ENCODE measurements at places on chromosomes 2 and 18.

- DNase-seq = no peak
Measured at GRCh38 chr2:190088917-190089316, 26.4 kb upstream of the MSTN start.

GRCh38 chr18:49178736-49179135 lies 228.0 kb upstream of the SMAD7 start:
- no peak for DNase-seq

DNA sequence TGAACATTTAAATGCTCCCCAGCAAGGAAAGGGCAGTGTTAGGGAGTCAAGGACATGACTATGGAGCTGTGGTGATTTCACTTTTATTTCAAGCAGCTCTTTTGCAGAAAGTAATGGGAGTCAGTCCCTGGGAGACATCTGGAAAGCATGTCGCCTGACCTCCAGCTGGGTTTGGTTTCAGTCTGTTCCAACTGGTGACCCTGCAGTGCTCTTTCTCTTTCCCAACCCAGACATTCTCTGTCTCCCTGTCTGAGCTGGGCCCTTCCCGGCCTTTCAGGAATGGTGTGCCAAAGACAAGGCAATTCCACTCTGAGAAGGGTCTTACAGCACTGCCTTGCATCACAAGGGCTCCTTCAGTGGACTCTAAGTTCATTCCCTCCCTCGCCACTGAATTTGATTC lies 323.2 kb downstream of the OSR1 start:
- DNase-seq = no peak

DNA sequence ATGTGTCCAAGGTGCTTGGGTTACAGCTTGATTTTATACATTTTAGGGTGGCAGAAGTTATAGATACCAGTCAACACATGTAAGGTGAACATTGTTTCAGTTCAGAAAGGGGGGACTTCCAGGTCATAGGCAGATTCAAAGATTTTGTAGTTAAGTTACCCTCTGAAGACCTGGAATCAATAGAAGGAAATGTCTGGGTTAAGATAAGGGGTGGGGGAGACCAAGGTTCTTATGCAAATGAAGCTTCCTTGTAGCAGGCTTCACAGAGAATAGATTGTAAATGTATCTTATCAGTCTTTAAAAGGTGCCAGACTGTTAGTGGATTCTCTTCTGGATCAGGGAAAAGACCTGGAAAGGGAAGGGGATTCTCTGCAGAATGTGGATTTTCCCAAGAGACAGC lies 42.4 kb downstream of the BMPR2 start:
- no peak for DNase-seq

- no peak for DNase-seq
Measured at GRCh38 chr18:50203801-50204604, 9.1 kb upstream of the MYO5B start.

DNA sequence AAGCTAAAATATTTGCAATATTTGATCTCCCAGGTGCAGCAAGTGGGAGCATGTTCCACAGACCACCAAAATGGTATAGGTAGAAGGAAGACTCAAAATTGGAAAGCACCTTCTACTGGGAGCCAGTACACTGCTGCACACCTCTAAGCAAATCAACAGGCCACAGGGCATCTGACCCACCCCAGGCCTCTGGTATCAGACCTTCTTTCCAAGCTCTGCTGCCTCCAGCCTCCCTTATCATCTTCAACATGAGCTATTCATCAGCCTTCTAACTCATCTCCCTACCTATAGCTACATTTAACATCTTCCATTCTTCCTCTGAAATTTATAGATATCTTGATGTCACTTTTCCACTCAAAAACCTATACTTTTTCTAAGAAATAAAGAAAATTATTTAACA lies 294.8 kb downstream of the ZEB2 start:
- DNase-seq = no peak

- DNase-seq = no peak
Measured at GRCh38 chr2:111667542-111668273, 216.3 kb downstream of the ANAPC1 start.

DNA sequence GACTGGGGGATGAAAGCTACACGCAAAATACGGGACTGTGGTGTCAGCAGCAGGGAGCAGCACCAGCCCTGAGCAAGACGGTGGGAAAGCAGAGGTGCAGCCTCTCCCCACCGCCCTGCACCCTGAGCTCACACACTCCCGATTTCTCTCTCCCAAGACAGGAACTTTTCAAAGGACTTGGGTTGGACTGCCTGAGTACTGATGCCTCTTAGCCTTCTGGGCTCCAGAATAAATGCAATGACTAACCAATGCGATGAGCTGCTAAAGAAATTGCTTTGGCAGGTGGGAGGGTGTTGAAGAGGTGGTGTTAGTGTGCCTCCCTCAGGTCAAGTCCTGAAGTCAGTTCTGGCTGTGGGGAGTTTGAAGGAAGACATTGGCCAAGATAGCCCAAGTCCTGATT lies 9.6 kb downstream of the TRIM54 start:
- DNase-seq = no peak

GRCh38 chr2:231535961-231536360 lies 5.7 kb upstream of the NMUR1 start:
- no peak for DNase-seq

GRCh38 chr2:85994421-85994777 lies 105.6 kb upstream of the ST3GAL5 start:
- DNase-seq = no peak

DNA sequence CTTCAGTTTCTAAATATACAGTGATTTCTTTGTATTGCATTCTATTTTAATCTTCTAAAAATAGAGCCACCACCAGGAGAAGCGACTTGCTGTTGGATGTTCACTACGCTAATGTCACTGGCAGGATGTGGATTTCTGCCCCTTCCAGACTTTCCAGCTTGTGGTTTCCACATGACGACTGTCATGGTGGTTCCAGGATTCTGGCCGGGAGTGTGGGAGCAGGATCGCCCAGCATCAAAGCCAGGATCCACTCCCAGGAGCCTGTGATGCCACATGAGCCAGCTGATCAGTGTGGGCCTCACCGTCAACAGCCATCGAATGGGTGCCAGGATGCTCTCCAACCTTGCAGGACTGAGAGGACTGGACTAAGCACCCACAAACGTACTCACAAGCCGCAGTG lies 148.8 kb downstream of the HDAC4 start:
- DNase-seq = no peak

- no peak for DNase-seq
Measured at GRCh38 chr2:222214885-222215284, 83.9 kb downstream of the PAX3 start.

DNA sequence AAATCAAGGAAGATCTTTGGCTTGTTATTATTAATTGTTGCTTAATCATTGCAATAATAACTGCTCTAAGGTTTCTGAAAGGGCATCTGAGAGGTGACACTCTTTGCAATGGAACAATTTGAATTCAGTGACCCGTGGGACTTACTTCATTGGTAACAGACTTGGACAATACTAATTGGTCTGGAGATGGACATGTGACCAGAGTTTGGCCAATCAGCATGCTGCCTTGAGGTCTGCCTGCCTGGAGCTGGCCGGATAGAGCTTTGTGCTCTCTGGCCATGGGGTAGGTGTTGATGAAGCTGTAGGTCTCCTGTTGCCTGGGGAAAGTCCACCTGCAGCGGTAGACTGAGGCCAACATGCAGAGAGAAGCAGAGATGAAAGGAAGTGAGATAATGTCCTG lies 24.0 kb upstream of the VPS4B start:
- DNase-seq = no peak

DNA sequence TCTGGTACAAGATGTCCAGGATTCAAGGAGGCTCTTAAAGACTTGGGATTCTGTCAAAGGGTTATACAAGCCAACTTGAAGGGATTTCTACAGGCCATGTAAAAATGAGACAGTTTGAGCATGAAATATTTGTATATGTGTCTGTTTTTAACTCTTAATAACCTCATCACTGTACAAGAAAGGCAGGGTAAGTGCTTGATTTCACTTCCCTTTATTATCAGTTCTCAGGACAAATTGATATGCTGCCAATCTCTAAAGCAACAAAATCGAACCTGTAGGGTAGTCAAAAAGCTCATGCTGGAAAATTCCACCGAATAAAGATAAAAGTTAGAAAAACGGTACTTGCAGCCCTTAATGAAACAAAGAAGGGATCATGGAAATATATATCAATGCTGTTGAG lies 14.1 kb downstream of the COPS8 start:
- DNase-seq = no peak

DNA sequence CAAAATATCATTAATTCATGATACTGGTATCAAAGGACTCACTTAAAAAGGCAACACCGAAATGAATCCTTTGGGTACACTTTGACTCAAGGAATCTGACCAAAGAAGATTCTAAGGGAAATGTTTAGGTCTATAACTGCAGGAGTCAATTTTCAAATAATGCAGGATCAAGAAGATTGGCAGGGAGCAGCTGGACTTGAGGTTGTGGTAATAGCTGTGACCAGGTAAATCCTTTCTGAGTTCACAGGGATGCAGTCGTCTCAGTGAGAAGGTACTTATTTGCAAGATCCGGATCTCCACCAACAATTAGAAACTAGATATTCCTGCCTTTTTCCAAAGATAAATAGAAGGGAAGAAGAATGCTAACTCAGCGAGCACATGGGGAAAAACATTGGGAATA lies 96.9 kb downstream of the SCN9A start:
- no peak for DNase-seq

GRCh38 chr2:1673160-1673944 lies 71.0 kb downstream of the PXDN start:
- no peak for DNase-seq

DNA sequence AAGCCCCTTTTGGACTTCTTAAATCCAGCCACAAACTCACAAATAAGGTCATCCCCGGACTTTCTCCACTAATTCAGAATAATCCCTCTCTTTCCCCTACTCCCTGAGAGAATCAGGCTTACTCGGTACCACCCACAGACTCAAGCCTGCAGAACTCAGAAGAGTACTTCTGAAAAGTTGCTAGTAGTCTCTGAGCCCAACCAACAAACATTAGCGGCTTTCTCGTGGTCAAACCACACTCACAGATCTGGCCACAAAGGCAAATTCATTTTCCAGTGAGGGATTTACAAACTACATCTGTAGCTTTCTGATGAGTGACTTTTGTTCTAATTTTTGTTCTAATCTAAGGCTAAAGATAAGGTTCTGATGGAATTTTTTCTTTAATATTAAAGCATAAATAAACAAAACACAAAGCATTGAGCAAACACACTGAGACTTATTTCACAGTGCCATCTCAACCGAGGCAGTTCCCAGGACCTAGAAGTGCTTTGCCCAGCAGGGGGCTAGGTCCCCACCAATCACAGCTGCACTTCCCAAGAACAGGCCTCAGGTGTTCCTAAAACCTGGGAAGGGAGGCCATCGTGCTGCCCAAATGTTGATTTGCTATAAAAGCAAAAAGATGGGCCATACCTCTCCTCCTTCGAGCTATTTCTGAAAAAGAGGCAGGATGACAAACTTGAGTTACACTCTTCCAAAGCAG lies 110.7 kb downstream of the COLEC12 start:
- no peak for DNase-seq

DNA sequence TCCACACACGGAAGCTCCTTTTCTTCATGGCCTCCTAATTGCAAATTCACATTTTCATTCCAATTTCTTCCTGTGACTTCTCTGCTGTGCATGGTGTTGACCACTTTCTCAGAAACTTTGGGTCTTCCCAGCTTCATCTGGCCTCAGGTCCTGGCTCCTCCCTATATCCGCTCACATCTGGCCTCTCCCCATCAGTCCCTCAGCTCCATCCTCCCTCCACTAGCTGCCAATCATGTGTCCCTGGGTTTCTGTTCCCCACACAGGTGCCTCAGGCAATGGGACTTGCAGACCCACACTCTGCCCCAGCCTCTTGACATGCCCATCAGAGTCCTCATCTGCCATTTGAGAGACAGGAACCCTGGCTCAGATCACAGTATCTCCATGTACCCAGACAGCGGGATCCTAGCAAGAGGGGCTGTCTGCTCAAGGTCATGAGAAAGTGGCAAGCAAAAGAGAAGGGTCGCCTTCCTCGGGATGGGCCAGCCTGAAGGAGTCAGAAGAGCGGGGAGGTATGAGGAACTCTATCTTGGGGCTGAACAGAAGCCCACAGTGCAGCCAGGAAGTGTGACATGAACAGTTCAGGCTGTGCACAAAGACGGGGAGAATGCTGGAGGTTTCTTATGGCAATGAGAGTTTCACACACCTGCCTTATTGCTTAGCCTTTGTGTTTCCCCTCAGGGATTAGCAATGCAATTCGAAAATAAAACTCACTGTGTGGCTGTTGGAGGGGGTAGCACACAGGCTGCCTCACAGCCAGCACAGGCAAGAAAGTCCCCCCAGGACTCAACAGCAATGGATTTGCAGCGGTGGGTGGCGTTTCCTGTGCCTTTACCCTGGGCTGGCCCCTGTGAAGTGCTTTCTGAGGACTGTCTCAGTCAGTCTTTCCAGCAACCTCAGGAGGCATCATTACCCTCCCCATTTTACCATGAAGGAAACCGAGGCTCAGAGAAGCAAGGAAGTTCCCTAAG lies 69.5 kb downstream of the COPS8 start:
- no peak for DNase-seq

DNA sequence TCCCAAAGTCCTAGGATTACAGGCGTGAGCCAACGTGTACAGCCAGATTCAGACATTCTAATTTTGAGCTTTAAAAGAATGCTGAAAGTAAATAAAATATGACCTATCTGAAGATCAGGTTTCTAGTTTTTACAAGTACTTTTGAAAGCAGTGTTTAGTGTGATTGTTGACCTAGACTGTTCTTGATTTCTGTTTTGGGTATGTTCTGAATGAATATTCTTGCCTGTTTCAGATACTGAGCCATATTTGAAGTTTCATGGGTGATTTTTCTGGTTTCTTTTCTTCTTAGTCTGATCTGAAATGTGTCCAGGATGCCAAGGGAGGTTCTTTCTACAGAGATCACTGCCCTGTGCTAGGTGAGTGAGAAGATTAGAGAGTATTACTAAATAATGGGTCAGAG lies 37.2 kb downstream of the MIB1 start:
- DNase-seq = no peak

DNA sequence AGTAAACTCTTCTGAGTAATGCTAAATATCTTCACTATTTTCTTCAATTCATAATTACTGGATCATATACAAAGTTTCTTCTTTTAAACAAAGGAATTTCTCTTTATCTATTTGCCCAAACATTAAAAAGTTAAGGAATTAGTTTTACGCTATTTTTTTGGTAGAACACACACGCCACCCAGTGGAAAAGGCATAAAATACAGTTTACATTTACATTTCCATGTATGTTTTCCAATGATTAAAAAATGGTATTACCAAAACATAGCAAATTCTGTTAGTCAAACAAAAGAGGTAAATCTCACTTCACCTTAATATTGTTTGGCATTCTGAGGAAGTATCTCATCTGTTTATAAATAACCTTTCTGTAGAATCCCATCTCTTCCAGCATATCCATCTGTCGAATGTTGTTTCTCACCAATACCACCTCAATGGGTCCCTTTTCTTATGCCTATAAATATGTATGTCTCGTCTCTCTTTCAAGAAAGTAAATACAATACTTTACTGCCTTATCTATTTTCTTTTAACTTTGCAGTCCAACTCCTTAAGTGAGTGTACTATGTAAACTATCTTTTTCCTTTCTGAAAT lies 7.2 kb downstream of the BOLL start:
- DNase-seq = no peak

DNA sequence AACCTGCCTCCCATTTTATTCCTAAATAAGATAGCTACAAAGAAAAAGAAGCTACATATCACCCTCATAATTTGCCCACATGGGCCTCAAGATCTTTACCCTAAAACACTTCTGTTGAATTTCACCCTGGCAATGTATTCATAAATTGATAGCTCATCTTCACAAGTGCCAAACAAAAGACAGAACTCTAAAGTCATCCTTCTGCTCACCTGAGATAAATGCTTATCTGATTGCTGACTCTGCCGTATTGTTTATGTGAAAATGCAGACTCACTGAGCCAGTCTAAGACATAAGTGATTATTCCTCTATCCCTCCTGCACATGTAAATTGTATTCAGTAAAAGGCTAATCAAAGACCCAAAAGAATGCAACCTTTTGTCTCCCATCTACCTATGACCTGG lies 2.0 kb downstream of the RDH14 start:
- DNase-seq = no peak
